Ammon's horn (tissue), 1 donor: ENCODE measurements at places on chromosomes 16 and 17.

GRCh38 chr16:9275377-9275776 is 183.9 kb downstream of the HAPSTR1 start:
- no peak for DNase-seq

- DNase-seq, result no peak
Observed at GRCh38 chr16:47069313-47069712, 74.4 kb downstream of the NETO2 start.

DNA sequence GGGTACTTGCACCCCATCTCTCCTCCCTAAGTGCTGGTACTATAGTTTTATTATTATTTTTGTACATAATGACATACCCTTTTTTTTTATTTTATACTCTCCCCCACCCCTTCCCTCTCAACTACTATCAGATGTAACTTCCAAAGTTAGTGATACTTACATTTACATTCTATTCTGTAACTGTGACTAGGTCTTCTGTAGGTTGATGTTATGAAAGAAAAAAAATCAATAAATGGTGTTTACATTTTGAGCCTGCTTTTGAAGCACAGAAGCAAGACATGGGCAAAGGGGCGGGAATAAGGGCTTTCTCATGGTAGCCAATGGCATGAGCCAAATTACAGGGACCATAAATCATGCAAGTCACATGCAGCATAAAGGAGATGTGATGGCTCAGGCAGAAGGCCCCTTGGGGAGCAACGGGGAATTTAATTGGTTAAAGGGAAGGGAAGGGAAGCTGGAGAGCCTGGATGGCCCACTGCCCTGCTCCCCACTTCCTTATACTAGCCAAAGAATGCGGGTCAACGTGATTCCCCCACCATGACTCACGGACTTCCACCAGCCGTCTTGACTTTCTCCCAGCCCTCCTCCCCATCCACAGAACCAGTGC is 2.4 kb upstream of the ACSF2 start:
- DNase-seq, result no peak

- no peak for DNase-seq
Observed at GRCh38 chr17:1912146-1912545, 82.3 kb downstream of the RPA1 start.

DNA sequence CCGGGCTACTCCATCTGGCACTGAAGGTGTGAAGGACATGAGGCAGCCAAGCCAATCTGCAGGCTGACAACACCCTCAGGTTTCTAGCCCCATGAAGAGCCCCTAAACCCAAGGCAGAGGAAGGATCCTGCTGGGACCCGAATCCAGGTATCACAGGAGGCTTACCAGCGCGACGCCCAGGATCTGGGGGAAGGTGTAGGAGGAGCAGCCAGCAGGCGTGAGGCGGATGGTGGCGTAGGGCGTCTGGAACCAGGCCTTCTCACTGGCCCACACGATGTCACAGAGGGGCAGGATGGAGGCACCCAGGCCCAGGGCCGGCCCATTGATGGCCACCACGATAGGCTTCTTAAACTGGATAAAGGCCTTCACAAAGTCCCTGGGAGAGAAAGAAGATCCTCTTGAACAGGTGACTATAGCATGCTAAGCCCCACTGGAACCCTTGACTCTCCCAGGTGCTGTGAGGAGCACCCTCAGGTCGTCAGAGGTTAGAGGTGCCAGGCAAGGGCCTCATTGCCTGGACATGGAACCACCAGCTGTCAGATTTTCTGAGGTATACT is 71.7 kb downstream of the DYNLRB2 start:
- no peak for DNase-seq

- no peak for DNase-seq
Observed at GRCh38 chr17:74740173-74740572, 3.1 kb downstream of the RAB37 start.

GRCh38 chr17:74514632-74515334 is 16.5 kb downstream of the CD300LB start:
- DNase-seq, result no peak

DNA sequence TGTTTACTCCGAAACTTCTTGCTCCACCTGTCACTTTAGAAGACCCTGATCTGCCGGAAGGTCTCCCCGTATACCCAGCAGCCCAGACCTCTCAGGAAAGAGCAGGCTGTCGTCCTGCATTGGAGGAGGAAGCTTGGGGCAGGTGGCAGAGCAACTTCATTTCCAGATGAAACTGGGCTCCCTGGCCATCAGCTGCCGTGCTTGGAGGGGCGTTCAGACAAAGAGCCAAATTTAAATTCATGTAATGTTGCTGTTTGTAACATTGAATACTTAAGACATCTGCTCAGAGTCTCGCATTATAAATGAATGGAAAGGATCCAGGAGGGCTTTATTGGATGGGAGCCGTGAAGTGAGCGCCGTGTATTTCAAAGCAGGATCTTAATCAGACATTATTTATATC is 628.5 kb downstream of the MAF start:
- DNase-seq, result no peak

DNA sequence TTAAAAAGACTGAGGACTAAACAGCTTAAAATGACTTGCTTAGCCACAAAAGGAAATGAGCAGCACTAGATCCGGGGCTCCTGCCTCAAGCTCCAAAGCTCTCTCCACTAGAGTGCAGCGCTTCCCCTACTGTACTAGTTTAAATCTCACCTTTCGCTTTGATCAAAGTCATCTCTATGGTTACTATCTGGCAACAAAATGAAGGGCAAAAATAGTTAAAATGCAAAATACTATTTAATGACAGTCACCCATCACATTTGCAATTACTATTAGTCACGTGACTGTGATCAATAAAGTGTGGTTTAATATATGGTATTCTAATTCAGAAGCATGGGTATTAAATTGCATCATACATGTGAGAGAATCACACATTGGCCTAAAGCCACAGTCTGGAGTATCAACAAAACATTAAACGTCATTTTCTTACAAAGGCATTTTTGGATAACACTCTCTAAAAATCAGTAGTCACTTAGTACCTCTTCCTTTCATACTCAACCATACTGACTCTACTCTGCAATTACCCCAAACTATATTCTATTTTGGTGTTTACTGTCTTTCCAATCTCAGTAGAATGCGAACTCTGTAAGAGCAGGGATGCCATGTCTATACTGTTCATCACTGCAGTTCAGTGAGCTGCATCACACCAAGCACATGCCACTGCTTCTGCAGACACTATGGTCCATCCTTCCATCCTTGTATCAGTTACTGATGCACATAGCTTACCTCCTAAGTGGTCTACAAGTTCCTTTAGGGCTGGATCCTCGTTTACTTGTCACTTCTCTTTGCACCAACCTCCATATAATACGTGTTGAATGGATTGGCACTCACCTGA is 6.2 kb downstream of the PSMD12 start:
- DNase-seq, result no peak

DNA sequence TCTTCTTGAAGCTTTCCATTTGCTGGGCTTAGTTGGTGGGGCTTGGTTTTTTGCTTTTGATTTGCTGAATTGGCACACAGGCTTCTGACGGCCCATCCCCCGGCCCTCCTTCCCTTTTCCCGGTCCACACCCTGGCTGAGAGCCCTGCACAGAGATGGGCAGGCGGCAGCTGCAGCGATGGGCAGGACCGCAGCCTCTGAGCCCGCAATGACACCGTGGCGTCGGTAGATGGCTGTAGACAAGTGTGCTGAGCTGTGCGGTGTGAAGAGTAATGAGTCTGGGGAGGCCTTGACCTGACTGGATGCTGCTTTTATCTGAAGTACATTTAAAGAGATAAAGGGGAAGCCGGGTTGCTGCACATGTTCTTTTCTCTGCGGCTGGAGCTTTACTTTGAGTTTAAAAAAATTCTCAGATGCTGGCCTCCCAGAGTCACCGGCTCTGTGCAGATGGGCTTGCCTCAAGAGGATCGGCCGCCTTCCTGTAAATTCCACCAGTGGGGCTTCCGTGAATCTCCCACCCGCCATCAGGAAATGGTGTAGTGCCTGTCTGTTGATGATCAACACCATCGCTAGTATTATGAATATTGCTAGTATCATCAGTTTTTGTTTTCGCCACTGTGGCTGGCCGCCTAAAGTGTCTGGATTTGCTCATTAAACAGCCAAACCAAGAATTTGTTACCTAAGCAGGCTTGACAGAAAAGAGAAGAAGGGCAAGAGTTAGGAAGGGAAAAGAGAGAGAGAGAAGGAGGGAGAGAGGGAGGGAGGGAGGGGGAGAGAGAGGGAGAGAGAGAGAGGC is 245.6 kb upstream of the RBFOX1 start:
- peak; percentile 75 for DNase-seq

DNA sequence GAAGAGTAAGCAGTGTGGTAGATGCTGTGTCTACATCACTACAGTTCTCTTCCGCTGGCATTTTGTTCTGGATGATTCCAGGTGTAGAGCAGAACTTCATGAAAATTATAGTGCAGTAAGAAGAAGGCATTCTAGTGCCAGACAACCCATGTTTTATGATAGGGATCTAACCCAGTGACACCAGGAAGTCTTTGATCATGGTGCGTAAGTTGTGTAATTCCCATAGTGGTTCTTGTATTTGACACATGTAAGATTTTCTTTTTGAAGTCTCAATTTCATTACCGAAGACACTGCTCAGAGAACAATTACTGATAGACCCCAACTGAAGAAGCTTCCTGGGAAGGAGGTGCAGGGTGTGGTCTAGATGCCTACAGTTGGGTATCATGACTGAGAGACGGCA is 356.9 kb downstream of the CA10 start:
- no peak for DNase-seq

DNA sequence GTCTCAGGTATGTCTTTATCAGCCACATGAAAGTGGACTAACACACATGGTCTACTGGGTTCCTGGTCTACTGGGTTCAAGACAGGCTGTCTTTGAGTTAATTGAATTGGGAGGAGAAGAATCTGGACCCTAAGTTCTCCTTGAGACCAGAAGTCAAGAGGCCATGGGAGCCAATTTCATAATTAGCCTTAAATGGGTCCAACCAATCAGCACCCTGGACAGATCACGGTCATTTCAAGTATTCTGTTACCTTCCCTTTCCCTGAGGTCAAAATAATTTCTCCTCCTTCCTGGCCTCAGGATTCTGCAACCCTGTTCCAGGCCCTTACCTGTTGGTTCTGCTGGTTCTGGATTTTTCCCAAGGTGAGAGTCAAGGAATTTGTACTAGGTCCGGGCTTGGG is 23.8 kb downstream of the OSBPL7 start:
- no peak for DNase-seq

- no peak for DNase-seq
Observed at GRCh38 chr16:8920645-8921346, 38.6 kb downstream of the LITAFD start.

- peak; percentile 82 for DNase-seq
Observed at GRCh38 chr17:82781894-82782274, 30.0 kb downstream of the TBCD start.

- DNase-seq, result no peak
Observed at GRCh38 chr16:80259290-80259805, 281.4 kb upstream of the DYNLRB2 start.

- DNase-seq, result no peak
Observed at GRCh38 chr17:40949418-40949817, 12.0 kb upstream of the KRT23 start.

DNA sequence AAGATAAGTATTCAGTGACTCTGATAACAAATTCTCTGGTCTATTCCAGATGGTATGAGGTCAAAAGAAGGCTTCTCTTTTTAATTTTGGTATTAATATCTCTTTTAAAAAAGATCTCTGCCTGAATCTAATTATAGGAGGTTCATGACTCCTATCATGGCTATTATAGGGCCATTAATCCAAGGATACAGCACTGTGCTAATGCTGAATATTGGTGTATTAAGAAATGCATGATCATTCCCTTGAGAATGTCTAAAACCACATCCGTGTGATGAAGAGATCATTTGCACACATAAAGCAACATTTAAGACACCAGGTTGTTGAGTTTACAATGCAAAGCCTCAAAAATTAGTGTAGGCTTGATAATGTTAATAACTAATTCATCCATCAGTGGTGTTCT is 160.4 kb upstream of the MON1B start:
- no peak for DNase-seq

- DNase-seq, result no peak
Observed at GRCh38 chr17:66945147-66945835, 19.2 kb upstream of the CACNG4 start.

- no peak for DNase-seq
Observed at GRCh38 chr17:17830740-17831207, 6.0 kb downstream of the SREBF1 start.

DNA sequence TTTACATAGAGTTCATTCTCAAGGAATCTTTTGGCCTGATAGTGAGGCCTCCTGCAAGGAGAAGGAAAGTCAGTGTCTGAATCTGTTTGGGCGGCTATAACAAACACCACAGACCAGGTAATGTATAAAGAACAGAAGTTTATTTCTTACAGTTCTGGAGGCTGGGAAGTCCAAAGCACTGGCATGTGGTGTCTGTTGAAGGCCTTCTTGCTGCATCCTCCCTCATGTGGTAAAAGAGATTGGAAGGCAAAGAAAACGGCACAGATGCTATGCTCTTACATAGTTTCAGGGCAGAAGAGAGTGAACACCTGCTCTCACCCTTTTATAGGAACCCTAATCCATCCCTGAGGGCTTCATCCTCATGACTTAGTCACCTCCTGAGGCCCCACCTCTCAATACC is 31.2 kb upstream of the DNAJA2 start:
- no peak for DNase-seq

DNA sequence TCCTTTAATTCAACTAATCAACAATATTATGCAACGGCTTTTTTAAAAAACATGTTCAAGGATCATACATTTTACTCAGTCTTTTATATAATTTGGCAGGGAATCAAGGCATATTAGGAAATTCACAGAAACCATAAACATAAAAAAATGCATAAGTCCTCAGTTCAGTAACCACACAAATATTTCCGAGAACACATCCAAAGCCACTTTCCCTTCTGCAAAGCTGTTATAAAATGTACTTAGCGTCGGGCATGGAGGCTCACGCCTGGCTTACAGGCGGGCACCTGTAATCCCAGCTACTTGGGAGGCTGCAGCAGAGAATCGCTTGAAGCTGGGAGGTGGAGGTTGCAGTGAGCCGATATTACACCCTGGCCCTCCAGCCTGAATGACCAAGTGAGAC is 9.7 kb upstream of the ZC3H7A start:
- DNase-seq, result no peak

GRCh38 chr16:77949445-77949844 is 72.9 kb upstream of the CLEC3A start:
- DNase-seq, result no peak

- DNase-seq, result peak; percentile 40
Observed at GRCh38 chr17:75587675-75588595, at the start of gene MYO15B. TSS of gene MYO15B (plus strand) at chr17:75587800. CDS start at chr17:75588058, 258 bp downstream.

- DNase-seq, result no peak
Observed at GRCh38 chr17:81328978-81329926, 34.1 kb upstream of the SLC38A10 start.

DNA sequence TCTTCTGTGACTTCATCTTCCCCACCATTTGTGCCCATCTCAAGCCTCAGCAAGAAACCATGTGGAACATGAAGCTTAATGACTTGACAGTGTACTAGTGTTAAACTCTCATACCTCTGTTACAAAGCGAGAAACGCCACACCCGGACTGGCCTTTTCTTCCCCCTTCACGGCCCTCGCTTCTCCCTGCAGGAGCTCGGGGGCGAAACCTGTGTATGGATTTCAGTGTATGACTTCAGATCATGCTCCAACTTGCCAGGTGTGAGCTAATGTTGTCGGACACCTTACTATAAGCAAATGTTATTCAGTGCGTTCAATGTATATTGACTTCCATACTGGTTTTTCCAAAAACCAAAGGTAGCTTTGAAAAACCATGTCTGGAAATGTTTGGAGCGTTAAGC is 20.1 kb upstream of the SLC5A11 start:
- DNase-seq, result no peak
